Activated T-helper 2 cell treated with anti-CD3 and anti-CD28 coated beads, Interferon-gamma antibody, Interleukin-2, Interleukin-4, amounts not matched to agents 10 μg/mL and 5 μg/mL and 100 μg/mL, durations not matched to agents 14 hours and 24 hours and 36 hours (primary cell): ENCODE measurements at places on chromosomes 16 and 17. TPM values are rescaled to one million over a fixed set of nuclear protein-coding genes. Genes with fewer than 3 reads are reported as not detected.

DNA sequence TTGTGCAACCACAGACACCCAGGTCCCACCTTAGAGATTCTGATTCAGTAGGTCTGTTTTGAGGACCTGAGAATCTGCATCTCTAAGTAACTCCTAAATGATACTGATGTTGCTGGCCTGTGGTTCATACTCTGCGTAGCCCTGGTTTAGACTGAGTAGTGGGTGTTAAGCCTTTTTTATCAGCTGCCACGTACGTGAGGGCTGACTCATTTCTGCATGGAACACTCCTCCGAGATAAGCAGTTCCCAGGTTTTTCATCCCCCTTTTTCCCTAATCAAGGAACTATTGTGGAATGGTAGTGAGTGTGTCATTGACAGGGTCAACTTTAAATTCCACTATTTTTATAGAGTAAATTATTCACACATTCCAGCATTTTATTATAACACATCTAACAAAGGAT is 26.1 kb downstream of the CDRT4 start:
- DNase-seq, result no peak

DNA sequence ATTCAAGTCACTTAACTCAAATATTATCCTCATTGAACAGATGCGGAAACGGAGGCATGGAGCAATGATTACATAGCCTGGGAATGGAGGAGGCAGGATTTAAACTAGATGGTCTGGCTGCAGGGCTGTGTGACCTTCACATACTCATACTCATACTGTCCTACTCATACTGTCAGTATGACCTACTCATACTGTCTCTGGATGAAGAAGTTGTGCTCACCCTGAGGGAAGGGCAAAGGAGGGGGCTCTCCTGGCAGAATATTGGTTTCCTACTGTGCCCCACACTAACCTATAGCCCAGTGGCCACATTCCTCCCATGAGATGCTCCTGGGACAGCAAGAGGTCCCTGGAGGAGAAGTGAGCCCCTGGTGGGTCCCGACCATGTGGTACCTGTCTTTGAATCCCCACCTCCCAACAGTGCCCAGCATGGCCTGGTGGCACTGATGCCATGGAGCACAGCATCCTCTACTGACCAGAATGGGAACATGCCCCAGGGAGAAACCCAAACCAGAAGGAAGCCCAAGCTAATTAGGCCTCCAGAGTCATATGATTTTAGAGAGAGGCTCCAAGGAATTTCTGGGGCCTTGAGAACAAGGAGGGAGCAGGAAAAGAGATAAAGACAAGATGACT is 197.3 kb upstream of the SDK2 start:
- no peak for DNase-seq

DNA sequence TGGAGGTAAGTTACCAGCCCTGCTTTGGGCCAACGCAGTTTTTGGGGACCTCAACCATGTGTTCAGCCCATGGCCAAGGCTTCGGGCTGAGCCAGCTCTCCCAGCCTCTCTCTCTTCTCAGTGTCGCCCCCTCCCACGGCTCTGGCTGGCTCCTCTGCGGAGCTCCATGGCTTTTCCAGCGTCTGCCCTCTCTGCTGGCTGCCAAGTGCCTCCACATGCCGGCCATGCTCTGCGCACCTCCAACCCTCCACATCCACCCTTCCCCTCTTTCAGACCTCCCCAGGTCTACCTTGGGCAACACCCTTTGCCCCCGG is 23.2 kb downstream of the COTL1 start:
- no peak for DNase-seq

DNA sequence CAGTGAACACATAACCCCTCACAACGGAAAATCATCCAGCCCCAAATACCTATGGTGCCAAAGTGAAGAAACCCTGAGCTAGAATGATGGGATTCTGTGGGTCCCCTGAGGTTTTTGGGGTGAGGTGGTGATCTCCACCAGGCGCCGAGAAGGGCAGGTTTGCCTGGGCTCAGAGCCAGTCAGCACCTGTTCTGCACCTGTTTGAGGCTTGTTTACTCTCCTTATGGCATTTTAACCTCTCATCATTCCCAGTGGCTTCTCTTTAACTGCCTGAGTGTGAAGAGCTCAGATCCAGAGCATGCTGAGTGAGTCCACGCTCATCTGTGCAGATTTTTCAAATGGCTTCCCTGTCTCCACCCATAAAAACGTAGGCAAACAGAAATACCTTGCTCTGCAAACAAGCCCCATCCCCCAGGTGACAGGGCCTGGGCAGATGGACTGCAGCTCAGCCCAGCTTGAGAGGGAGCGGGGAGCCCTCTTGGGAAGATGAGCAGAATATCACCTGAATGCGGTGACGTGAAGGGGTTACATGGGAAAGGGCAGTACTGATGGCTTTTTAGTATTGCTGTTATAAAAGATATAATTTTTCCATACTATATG is 40.1 kb upstream of the CLEC19A start:
- DNase-seq, result no peak

GRCh38 chr16:8861563-8862308 is 7.1 kb downstream of the CARHSP1 start:
- no peak for DNase-seq

DNA sequence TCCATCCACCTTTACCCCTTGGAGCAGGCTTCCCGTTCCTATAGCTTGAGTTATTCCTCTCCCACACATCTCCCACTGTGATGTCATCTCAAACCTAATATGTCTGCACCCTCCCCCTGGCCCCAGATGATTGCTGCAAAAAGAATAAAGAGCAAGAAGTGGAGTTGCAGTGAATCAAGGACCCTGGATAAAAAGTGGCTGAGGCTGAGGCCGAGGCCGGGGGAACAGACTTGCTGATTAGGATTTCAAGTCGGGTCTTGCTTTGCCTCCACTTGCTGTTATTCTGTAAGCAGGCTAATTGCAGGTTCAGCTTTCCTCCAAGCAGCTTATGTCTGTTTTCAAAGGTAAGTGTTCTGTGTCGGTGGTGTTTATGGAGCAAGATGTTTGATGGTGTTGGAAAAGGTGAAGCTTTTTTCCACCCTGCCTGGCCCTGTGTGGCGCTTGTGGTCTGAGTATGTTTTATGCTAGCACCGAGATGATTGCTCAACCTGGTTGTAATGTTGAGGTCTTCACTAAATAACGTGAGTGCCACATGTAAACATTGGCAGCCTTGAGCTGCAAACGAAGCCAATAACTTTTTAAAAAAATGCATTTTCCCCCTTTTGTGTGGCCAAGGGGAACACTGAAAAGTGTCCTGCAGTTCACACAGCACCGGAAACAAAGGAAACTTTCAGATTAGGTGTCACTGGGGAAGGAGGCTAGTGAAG is 15.4 kb downstream of the HS3ST3B1 start:
- no peak for DNase-seq

DNA sequence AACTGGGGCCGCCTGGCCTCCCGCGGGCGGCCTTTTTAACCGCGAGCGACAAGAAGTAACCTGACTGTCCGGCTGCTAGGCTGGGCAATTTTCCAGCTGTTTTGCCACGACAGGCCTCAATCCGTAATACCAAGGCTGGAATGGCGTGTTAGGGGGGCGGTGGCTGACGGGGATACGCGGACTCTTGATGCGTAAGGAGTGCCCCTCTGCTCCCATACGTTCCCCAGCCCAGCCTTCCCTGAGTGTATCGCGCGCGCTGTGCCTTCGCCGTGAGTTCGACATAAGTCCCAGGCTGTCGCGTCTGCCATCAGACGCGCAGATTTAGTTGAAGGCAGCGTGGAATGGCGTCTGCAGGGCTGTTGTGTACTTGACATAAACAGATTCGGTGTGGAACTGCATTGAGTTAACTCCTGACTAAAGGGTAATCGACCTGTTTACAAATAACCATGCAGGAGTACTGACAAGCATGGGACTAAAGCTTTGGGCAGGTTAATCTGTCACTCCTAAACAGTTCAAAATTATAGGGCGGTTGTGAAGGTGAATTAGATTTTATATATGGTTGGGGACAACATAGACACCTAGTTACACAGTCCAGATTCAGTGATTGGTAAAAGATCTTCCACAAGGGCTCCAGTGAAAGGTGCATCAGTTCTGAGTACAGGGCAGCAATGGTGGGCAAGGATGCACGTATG is 16.6 kb upstream of the ERN1 start:
- no peak for DNase-seq

GRCh38 chr16:82195917-82196494 is 26.0 kb upstream of the MPHOSPH6 start:
- no peak for DNase-seq

GRCh38 chr16:86533076-86533475 is 22.0 kb downstream of the MTHFSD start:
- DNase-seq, result no peak

DNA sequence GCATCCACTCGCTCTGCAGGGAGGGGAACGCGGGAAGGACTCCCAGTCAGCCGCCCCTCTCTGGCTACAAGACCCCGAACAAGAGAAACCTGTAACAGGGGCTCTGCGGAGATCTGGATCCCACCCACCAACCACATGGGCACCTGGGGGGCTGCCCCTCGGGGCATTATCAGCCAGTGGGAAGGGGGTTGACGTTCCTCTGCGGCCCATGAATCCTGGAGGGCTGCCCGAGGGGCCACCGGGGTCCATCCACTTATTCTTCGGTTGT is 1.8 kb upstream of the PCGF2 start:
- DNase-seq, result no peak

DNA sequence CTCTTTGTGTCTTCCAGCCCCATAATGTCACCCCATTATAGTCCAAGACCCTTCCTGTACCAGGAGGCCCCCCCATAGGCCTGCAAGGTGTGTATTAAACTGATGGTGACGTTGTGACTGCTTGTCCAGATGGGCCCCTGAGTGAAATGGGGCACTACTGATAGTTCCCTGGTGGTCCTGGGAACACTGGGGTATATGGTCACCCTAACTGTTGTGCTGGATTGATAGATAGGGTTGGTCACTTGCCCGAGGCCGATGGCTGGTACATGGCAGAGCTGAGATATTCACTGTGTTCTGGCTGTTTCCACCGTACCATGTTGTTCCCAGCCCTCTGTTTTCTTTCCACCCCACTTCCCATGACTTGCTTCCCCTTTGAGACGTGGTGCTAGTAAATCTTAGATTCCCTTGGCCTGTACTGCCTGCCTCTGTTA is 4.3 kb downstream of the CNP start:
- DNase-seq, result no peak

- no peak for DNase-seq
These were observed 38.9 kb upstream of the CSNK2A2 start for GRCh38 chr16:58236831-58237230.

DNA sequence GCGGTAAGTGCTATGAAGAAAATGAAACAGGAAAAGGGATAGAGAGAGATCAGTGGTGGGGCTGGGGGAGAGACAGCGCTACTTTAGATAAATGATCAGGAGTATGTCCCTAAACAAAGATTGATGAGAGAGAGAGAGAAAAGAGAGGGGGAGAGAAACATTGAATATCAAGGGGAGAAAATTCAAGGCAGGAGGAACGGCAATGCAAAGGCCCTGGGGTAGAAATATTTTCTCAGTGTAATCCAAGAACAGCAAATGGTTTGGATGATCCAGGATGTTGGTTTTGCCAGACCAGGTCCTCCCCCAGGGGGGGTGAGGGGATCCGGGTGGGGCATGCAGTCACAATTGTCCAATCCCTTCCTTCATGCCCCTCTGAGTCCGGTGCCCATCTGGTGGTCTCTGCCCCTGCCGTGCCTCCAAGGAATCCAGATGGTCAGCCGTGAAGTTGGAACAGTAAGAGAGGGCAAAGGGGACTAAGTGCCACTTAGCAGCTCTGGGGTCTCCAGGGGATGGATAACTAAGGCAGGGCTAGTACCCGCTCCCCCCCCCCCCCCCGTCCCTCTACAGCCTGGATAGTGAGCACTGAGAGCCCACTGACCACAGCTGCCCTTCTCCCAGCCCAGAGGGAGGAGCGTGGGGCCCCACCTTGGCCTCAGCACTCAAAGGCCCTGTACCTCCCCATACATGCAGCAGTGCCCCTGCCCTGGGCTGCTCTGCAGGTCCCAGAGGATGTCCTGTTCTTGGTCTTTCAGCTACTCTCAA is 43.7 kb downstream of the TMEM132E start:
- DNase-seq, result no peak

- DNase-seq, result no peak
These were observed 82.1 kb downstream of the GAS7 start for GRCh38 chr17:10116267-10116666.

GRCh38 chr17:5234645-5235576 is at the start of gene SCIMP:
TSS of gene SCIMP (minus strand) at chr17:5234860. CDS start at chr17:5234755, 105 bp downstream.
- no peak for DNase-seq

DNA sequence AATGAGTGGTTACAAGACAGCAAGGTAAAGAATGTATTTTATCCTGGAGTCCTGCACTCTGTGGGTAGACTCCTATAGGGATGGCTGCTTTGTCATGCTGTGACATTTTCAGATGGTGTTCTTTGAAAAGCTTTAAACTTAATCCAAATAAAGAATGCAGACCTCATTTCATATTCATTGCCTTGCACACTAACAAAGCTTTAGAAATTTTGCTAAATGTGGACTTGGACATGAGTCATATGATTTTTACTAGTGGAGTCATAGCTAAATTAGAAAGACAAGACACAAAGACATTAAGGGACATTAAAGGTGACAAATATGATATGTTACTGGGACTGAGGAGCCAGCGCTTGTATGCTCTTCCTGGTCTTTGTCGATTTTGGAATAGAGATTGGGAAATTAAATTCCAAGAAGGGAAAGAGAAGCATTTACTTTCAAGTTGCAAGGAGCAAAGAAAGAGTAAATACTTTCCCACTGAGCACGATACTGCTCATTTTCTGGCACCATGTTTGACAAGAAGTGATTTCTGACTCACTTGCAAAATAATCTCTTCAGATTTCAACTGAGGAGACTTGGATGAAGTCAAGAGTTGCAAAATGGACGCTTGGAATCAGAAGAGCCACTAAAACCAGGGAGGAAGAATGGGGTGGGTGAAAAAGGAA is 152.9 kb upstream of the MYOCD start:
- DNase-seq, result no peak

GRCh38 chr17:31593806-31594205 is 202.3 kb downstream of the RAB11FIP4 start:
- no peak for DNase-seq

GRCh38 chr17:8119581-8120519 is 1.5 kb upstream of the ALOXE3 start:
- DNase-seq, result peak; percentile 83

- no peak for DNase-seq
These were observed 6.4 kb downstream of the HAP1 start for GRCh38 chr17:41728056-41728455.

- no peak for DNase-seq
These were observed 23.4 kb downstream of the BAIAP2 start for GRCh38 chr17:81058263-81058871.

Gene NPW
- 4.2 and 5.1 TPM in 2 replicates for total RNA-seq

Gene NETO2
- total RNA-seq, result 6.2 and 6.9 TPM in 2 replicates

Gene ODF4
- total RNA-seq, result not detected in 2 replicates

Gene NOXO1
- total RNA-seq, result 0.21 and 0.23 TPM in 2 replicates
